ENCODE measurements at places on chromosomes 12 and 14.

DNA sequence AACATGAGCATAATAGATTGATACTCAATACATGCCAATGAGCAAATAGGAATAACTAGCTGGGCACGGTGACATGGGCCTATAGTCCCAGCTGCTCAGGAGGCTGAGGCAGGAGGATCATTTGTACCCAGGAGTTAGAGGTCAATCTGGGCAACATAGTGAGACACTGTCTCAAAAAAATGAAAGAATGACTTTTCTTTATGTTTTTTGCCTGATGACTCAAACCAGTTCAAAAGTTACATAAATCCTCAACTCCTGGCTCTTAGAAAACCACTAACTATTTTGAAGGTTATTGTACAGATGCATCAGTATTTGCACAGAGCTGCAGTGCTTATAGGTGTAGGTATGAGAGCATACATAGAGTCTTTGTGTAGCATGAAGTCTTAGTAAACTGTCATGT lies 219.2 kb upstream of the RGS6 start:
- no peak for DNase-seq

DNA sequence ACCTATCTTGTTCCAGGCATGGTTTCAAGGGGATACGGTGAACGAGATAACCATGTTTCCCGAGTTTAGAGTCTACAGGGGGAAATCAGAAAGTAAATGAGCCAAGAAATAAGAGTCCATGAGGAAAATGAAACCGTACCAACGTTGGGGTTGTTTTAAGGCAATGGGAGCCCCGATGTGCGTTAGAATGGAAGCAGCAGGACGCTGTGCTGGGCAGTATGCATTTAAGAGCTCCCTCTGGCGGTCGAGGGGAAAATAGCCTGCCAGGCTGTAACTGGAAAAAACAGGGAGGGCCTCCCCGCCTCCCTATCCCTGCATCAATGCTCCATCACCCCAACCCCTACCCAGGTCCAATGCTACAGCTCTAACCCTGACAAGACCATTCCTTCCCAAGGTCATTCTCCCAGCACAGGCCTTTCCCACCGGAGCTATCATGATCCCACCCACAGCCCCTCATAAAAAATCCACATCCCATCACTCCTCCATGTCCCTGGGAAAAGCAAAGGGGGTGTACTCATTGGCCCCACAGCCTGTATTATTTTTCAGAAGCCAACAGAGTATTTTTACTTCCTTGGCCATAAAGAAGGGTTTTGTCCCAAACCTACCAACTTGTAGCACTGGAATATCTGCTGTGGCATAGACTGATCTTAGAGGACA lies 226.3 kb upstream of the NOS1 start:
- peak; percentile 44 for DNase-seq

DNA sequence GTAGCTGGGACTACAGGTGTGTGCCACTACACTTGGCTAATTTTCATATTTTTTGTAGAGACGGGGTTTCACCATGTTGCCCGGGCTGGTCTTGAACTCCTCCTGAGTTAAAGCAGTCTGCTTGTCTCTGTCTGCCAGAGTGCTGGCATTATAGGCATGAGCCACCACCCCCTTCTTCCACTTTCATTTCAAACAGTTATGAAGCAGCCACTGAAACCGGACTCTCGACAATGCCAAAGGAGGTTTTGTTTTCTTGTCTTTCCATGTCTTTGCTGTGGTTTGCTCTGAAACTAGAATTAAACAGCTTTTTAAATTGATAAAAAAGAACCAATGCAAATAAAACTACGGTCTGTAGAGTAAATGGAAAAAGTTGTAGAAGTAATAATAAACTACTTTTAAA lies 30.4 kb downstream of the RAP1B start:
- DNase-seq = no peak

GRCh38 chr14:59313658-59314608 lies 125.5 kb downstream of the DAAM1 start:
- DNase-seq = no peak

- DNase-seq = no peak
Measured at GRCh38 chr14:104291123-104292000, 153.0 kb downstream of the KIF26A start.

DNA sequence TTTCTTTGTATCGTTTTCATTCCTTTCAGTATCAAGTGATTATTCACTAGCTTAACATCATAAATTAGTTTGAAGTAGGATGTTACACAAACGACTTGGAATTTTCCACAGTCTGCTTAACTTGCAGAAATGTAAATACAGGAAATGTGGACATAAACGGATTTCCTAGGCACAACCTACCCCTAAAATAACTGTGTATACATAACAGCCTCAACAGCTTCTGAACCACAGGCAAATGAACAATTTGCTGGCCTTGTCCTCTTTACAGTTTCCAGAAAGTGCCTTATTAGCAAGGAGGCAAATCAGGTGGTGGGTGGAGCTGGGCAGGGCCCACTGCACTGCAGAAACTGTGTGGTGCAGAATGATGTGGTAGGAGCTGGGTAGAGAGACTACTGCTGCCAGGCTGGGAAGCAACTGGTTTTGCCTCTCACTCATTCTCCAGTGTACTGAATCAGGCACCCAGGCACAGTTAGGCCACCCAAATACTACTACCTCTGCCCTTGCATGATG lies 14.1 kb downstream of the DRAM1 start:
- DNase-seq = peak; percentile 20

GRCh38 chr14:61621444-61621843 lies 73.9 kb upstream of the HIF1A start:
- DNase-seq = no peak

- peak; percentile 74 for DNase-seq
Measured at GRCh38 chr14:35406506-35407305, 2.2 kb upstream of the NFKBIA start.

DNA sequence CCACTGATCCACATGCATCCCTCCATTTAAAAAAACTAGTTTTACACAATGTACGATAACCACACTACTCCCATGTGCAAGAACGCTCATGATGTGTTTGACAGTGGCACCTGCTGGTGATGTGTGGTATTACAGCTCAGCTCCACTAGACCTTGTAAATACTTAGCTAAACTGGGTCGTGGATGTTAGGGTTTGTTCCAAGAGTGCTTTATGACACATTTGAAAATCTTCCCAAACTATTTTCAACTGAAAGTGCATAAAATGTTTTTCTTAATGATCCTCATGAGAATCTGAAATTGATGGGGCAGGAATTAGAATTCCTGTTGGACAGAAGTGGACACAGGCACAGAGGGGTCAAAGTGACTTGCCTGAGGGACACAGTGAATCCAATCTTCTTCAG lies 99.2 kb downstream of the SCARB1 start:
- DNase-seq = peak; percentile 18
